ENCODE measurements at places on chromosomes 6 and 20.

- DNase-seq = no peak
Observed at GRCh38 chr6:77092971-77093370, 370.3 kb downstream of the HTR1B start.

- no peak for DNase-seq
Observed at GRCh38 chr6:156398371-156398770, 378.8 kb upstream of the ARID1B start.

- DNase-seq = no peak
Observed at GRCh38 chr6:112691289-112691688, 344.2 kb downstream of the RFPL4B start.

- DNase-seq = no peak
Observed at GRCh38 chr6:31379850-31380249, 22.9 kb upstream of the HLA-B start.

DNA sequence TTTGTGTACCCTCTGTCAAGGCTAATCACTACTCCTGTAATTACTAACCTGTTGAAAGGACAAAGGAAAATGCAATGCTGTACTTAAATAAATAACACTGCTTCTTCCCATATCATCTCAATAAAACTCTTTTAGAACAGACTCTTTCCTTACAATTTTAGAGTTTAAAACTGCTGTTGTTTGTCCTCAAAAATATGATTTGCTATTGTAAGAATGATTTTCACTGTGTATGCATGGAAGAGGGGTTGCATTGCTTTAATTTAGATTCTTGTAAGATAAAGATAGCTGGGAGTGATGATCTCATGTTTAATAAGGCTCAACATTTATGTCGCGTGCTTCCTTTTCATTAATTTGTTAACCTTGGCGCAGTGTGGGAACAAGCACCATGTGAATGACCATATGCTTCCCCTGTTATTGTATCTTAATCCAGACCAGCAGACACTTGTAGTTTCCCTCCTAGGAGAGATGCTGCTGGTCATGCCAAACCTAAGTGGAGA, 89.8 kb upstream of the ATXN1 start:
- DNase-seq = no peak

DNA sequence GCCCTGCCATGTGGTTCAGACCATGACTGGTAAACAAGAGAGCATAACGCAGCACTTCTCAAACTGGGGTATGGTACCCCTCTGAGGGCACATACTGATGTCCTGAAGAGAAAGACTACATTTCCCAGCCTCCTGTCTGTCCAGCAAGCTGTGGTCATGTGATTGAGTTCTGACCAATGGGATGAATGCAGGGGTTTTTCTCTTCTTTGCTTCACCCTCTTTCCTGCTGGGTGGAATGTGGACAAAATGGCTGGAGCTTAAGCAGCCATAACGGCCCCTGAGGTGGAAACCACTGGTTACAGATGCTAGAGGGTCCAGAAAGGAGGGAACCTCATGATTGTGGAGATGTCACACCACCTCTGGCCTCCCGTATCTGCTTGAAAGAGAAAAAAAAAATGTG, 19.4 kb upstream of the KCNB1 start:
- DNase-seq = no peak

DNA sequence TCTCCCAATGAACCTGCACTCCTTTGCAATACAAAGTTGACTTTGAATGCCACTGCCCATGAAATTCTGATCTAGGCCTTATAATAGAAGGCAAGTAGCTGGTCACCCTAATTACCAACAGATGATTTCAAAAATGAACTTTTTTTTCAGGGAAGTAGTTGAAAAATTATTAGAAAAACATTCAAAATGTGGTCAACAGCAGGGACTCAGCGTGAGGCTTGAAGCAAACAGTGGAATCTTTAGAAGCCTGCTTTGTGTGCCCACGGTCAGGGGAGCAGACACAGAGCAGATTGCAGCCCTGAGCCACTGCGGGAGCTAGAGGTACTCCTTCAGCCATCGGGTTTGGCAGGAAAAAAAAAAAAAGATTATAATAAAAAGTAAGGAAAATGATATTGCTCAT, 87.1 kb upstream of the HEY2 start:
- DNase-seq = no peak

- no peak for DNase-seq
Observed at GRCh38 chr6:17826301-17826700, 119.6 kb upstream of the NUP153 start.

- DNase-seq = no peak
Observed at GRCh38 chr6:15526212-15526701, 136.6 kb downstream of the DTNBP1 start.
